ENCODE measurements at places on chromosomes 6 and 20.

- no peak for DNase-seq
These were observed 83.3 kb upstream of the TGM3 start for GRCh38 chr20:2212456-2213015.

- DNase-seq: no peak
These were observed 32.7 kb downstream of the CENPW start for GRCh38 chr6:126372626-126373025.

DNA sequence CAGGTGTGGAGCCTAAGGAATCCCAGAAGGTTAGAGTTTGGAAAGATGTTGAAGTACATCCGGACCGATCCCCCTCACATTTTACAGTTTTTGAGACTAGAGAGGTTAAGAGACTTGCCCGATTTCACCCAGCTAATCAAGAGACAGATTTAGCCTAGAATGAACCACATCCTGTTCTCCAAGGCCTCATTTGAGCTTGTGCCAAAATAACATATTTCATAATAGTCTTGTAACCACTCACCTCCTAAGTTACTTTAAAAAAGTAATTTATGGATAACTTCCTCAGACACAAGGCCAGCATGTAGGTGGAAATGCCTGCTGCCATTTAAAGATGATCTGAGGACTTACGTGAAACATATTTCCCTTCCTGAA lies 39.8 kb upstream of the ARHGAP18 start:
- no peak for DNase-seq

- DNase-seq: no peak
These were observed 106.2 kb downstream of the ERMARD start for GRCh38 chr6:169857343-169858292.

DNA sequence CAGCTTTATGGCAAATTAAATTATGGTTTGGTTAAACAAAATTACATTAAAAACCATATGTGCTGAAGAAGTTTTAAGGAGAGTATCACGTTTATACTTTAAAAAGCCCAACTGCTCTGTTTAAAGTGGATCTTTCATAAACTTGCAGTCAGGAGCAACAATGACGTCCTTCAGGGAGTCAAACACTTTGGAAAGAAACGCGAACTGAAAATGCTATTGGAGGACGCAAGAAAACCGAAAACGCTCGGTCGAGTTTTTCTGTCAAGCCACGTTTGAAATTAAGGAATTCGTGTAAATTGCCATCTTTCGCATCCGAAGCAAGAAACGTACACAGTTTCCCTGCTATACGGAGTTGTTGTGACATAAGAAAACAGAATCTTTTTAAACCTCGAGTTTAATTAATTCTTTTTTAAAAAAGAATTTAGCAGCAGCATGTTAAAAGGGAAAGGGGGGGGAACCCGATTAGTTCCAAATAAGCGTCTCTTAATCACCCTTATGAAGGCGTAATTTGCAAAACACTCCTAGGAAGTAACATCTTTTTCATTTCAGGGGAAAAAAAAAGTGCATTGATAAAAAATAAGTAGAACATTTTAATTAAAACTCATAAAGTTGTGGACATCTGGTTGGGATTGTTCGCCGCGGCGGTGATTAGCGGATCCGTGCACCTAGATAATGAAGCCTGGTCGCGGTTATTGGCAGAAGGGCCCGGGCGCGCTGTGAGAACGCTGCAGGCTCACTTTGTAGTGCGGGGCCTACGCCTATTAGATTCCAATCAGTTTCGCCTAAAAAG lies 295.4 kb downstream of the TFAP2C start:
- no peak for DNase-seq

GRCh38 chr6:116328528-116328903 lies 42.2 kb upstream of the DSE start:
- DNase-seq: no peak

DNA sequence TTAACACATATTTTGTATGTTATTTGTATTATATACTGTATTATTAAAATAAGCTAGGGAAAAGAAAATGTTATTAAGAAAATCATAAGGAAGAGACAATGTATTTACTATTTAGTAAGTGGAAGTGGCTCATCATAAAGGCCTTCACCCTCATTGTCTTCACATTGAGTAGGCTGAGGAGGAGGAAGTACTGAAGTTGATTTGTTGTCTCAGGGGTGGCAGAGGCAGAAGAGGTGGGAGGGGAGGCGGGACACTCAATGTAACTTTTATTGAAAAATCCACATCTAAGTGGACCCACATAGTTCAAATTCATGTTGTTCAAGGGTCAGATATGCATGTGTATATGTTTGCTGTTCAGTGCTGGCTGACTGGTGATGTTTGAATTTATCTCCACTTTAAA lies 210.2 kb upstream of the CITED2 start:
- no peak for DNase-seq

DNA sequence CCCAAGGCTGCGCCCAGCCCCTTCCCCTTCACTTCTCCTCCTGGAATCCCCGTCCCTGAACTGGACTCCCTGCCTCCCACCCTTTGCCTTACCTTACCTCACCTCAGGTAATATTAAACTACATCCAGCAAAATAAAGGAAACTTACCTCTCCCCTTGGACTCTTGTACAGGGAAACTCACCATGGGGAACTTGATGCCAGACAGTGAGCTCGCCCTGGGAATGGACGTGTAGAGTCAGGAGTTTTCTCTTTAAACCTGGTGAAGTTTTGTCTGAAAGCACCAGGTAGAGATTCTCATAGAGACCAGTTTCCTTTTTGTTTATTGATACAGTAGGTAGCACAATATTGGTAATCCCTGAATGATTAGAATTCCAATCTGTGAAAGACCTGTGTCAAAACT lies 544 bp upstream of the HLA-C start:
- no peak for DNase-seq

DNA sequence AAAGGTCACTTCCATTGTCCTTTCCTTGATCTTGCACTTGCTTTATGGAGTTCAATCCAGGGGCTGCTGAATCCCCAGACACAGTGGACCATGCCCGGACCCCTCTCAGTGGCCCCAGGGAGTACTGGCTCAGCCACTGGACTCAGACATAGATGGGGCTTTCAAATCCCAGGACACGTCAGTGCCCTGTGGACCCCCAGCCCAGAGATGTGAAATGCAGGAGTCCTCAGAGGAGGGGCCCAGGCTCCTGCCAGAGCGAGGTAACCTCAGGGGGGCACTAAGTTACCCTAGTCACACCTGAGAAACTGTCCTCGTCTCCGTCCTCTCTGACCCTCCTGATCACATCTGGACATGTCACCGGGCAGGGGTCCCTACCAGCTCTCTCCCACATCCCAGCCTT lies 18.7 kb upstream of the APMAP start:
- no peak for DNase-seq

GRCh38 chr6:136980070-136980469 lies 58.0 kb downstream of the SLC35D3 start:
- no peak for DNase-seq

- DNase-seq: no peak
These were observed 137.6 kb upstream of the MAP3K4 start for GRCh38 chr6:160853946-160854345.

DNA sequence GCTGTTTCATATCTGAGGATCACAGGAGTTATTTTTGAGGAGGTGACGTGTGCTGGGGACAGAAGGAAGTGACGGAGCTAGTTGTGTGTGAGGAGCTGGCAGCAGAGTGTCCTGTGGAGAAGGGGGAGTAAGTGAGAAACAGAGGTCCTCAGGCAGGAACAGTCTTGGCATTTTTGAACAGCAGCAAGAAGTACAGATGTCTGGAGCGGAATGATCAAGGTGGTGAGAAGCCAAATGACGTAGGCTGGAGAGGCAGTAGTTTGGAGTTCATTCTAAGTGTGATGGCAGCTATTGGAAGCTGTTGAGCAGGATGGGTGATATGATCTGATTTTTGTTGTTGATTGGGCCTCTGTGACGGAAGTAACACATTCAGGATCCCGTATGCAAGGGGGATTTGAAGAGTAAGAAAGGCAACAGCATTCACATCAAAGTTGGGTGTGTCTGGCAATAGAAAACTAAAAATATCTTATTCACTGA lies 52.3 kb downstream of the SOBP start:
- DNase-seq: no peak

DNA sequence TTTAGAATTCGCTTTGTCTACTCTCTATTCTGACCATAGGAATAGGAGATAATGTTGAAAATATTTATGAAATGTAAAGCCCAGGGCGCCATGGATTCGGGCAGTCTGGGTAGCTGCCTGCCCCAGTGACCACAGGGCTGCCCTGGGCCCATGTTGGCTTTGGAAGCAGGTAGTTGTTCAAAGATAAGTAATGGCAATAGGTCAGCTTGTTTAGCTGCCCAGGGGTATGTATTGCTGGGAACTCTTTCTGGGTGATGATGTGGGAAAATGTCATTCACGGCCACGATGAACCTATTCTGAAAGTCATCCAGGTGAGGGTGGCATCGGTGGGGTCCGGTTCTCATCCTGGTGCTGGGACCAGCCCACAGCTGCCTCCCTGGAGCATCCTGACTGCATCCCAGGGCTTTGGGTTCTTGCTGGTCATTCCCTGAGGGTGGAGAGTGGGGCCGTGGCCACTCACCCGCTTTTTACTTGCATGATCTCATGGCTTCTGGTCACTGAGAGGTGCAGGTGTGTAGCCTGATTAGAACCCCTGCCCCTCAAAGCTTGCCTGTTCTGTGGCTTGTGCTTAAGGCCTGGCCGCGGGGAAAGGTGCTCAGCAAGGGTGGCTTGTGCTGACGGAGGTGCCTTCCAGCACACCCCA lies 102.8 kb downstream of the ERMARD start:
- DNase-seq: no peak

- no peak for DNase-seq
These were observed 638 bp upstream of the MYL9 start for GRCh38 chr20:36540551-36541211.

DNA sequence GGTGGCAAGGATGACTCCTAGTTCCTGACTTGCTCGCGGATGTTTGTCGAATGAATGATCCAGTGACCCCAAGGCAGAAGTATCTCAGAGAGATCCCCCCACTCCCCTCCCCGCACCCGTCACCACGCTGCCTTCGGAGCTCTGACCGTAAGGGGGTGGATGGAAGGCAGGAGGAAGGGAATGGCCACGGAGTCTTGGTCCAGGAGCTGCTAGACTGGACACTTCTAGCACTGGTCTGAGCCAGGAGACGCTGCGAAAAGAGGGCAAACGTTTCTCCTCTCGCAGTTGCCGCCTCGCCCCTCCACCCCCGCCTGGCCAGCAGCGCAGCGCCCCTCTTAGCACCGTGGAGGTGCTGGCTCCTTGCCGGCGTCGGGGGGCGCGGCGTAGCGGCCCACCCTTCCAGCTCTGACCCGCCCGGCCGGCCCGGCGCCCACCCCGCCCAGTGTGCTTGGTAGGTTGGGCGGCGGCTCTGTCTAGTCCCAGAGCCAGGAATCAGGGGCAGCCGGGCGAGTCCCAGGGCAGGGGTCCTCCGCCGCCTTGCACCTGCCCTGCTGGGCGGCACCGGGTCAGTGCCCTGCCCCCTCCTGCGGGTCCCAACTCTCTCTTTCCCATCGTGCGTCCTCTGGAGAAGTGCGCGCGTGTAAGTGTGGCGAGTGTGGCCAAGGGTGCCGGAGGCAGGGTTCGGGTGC lies 2.4 kb upstream of the DBNDD2 start:
- no peak for DNase-seq

- no peak for DNase-seq
These were observed 972.0 kb upstream of the CITED2 start for GRCh38 chr6:140346428-140346827.

- DNase-seq: no peak
These were observed 35.1 kb downstream of the EYS start for GRCh38 chr6:65671922-65672321.

GRCh38 chr20:36135159-36135558 lies 19.4 kb upstream of the EPB41L1 start:
- DNase-seq: no peak

DNA sequence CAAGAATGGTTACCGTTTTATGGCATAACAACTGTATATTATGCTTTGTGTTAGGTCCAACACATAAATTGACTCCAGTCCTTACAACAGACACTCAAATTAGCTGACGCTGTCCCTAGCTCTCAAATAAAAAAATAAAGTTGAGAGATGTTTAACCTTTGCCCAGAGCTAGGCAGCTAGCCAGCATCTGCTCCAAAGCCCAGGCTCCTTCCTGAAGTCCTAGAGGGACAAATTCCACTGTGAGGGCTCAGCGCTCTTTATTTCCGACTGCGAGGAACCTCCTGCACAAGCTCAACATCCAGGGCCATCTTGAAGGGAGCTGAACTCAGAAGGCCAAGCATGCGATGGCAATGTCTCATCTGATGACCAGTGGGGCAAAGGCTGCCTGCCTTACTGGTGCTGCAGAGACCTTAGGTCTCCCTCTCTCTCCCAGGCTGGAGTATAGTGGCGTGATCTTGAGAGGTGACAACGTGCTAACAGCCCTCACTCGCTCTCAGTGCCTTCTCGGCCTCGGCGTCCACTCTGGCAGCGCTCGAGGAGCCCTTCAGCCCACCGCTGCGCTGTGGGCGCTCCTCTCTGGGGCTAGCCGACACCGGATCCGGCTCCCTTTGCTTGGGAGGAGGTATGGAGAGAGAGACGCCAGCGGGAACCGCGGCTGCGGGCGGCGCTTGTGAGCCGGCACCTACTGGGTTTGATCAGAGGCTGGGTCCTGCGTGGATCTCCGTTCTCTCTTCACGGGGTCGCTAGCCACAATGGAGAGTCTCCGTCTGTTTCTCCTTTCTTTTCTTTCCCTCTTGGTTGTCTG lies 24.7 kb upstream of the GFOD1 start:
- DNase-seq: no peak

DNA sequence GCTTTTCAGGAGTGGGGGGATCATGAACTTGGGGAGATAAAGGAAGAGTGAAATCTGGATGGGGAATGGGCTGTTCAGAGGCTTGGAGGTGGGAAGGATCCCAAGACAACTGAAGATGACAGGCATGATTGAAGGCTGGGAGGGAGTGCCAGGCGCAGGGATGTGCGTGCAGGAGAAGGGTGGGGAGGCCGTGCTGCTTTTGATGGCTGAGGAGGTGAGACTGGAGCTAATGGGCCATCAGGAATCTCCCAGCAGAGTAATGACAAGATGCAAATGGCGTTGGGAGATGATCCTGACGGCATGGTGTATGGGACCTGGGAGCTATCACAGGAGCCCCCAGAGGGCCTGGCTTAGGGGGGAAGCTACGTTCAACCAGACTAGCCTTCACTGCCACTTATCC lies 1.6 kb downstream of the CPNE5 start:
- DNase-seq: no peak

DNA sequence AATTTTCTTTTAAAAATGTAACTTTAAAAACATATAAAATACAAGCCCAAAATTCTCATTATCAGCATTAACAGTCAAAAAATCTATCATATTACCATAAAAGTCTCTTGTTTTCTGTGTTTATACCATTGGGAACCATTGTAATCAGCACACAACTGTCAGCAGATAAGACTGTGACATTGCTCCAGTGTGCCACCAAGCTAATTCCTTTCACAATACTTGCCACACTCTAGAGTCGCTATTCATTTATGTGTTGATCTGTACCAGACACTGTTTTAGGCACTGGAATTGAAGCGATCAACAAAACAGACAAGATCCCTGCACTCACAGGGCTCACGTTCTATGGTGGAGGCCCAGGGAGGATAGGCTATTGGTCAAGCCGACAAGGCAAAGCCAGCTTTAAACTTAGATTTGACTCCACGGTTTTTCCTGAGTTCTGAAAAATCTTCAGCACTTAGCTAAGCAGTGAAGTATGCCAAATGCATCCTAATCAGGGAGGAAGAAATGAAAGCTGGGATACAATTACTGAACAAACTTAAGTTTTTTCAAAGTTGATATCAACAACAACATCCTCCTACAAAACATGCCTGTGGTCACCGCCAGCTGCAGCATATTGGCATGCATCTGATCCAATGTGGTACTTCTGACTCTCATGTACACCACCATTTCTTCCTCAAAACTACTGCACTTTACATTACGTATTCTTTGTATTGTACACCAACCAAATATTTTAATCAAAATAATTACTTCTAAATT lies 60.5 kb downstream of the GMDS start:
- DNase-seq: no peak

- no peak for DNase-seq
These were observed 117.0 kb upstream of the UST start for GRCh38 chr6:148629592-148630465.

All from non-pigmented ciliary epithelial cell (primary cell).